NCI-H2029 treated with DMSO at 0.1 percent for 48 hours (cell line): ENCODE measurements at places on chromosomes 7 and 10.

GRCh38 chr7:17506596-17506995 lies 208.1 kb downstream of the AHR start:
- no peak for DNase-seq

DNA sequence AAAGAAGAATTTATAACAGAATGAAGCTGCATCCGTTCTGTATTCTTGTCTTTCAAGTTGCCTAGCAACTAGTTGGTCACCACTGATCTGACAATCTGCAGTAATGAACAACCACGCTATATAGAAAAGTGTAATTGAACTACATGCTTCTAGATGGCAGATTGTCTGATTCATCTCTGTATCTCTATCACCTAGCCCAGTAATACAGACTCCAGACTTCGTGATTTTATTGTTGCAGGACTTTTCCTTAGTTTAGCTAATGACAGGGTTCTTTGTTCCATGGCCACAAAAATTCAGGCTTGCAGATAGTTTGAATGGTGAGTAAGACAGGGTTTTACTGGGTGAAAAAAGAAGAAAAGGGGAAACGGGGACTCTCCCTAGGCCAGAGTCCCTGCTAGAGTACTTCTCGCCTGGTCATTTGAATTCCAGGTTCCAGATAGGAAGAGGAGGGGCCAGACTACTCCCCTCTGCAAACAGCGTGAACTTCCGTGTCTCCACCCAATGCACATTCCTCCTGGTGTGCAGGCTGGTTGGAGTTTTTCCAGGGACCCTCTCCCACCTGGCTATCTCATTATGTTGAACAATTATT lies 45.9 kb downstream of the COL1A2 start:
- DNase-seq, result no peak

GRCh38 chr10:77348751-77349150 lies 288.9 kb downstream of the KCNMA1 start:
- no peak for DNase-seq

DNA sequence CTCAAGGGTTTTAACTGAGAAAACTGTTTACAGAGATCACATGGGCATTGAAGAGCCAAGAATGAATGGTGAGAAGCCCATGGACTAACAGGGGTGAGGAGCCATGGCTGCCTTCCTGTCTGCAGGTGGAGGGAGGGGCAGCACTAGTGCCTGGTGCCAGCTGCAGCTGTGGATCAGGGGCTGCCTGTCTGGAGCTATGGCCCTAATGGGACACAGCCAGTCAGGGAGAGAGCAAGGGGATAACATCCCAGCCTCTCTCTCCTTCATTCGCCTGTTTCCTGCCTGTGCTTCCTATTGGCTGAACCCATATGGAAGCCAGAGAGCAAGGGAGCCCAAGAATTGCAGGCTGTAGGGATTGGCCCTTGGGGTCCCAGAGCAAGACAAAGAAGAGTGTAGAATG lies 125.8 kb upstream of the GAD2 start:
- DNase-seq, result no peak

GRCh38 chr10:100628061-100628460 lies 92.3 kb downstream of the HIF1AN start:
- DNase-seq, result no peak
